ENCODE measurements at places on chromosomes 4 and X.

- no peak for DNase-seq
Measured at GRCh38 chrX:19794690-19795089, 92.7 kb downstream of the SH3KBP1 start.

GRCh38 chrX:14554131-14554715 lies 24.9 kb downstream of the GLRA2 start:
- no peak for DNase-seq

GRCh38 chr4:82104578-82104977 lies 269.2 kb downstream of the HNRNPD start:
- DNase-seq: no peak

GRCh38 chr4:67776746-67777145 lies 22.6 kb upstream of the GNRHR start:
- DNase-seq: no peak

DNA sequence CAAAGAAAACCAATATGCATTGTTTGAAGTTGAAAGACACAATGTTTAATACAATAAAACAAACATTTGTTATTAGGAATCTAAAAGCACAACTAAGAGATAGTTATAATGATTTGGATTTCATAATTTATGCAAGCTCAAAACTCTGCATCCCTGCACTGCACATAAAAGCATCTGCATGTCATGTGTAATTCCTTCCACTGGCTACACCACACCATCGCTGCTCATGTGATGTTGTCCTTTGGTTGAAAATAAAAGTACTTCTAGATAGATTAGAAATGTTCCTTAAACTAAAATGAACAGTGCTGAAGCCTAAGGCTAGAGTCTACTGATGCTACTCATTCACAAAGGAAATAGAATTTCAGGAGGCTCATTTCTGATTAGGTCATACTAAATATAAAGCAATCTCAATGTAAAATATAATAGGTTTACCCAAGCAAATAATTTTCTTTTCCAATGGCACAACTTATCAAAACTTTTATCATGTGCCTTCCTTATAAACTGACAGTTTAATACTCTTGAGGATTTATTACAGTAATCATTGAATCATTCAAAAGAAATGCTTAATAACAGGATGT lies 130.8 kb upstream of the DKK2 start:
- DNase-seq: no peak

DNA sequence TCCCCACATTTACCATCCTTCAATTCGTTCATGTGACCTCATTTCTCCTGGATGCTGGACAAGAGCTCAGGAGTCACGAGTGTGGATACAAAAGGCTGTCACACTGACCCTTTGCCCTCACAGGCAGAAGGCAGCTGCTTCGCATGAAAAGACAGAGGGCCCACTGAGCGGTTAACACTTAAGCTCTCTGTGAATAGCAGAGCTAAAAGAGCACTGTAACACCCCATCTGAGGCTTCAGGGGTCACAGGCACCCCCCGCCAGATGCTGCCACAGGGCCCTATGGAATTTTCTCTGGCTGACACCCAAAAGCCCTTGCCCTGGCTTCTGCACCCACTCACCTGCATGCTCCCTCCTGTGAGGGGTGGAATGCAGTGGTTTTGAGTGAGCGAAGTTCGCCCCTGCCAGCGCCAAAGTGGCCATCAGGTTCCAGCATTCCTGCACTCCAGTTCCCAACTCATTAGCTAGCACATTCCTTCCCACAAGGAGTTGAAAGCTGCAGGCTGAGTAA lies 360.9 kb downstream of the PPP3CA start:
- DNase-seq: no peak

DNA sequence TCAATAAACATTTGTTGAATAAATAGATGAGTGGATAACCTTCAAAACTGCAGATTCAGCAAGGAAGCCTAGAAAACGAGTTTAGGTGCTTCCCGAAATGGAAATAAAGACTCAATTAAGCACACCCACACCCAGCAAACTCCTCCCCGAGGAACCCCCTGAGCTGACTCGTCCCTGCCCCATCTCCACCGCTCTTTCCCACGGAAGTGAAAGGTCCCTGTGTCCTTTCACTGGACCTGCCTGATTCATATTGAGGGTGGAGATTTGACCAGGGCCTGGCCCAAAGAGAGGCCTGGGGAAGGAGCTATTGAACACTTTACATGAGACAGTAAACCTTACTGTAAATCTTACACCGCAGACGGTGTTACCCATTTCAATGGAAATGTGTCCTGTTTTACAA lies 129.1 kb downstream of the CPZ start:
- DNase-seq: no peak

DNA sequence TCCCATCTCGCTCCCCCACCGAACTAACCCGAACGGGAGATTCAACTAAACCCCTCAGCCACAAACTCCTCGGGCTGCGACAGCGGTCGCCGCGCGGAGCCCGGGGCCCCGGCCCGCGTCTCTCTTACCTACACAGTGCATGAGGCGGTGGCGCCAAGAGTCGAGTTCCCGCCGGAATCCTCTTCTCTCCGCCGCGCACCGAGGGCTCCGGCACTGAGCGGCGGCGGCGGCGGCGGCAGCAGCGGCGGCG lies 160 bp downstream of the LCORL start:
- DNase-seq: no peak

GRCh38 chr4:6701371-6701770 lies 7.7 kb downstream of the S100P start:
- no peak for DNase-seq

- no peak for DNase-seq
Measured at GRCh38 chrX:55907968-55908607, 190.5 kb downstream of the RRAGB start.

DNA sequence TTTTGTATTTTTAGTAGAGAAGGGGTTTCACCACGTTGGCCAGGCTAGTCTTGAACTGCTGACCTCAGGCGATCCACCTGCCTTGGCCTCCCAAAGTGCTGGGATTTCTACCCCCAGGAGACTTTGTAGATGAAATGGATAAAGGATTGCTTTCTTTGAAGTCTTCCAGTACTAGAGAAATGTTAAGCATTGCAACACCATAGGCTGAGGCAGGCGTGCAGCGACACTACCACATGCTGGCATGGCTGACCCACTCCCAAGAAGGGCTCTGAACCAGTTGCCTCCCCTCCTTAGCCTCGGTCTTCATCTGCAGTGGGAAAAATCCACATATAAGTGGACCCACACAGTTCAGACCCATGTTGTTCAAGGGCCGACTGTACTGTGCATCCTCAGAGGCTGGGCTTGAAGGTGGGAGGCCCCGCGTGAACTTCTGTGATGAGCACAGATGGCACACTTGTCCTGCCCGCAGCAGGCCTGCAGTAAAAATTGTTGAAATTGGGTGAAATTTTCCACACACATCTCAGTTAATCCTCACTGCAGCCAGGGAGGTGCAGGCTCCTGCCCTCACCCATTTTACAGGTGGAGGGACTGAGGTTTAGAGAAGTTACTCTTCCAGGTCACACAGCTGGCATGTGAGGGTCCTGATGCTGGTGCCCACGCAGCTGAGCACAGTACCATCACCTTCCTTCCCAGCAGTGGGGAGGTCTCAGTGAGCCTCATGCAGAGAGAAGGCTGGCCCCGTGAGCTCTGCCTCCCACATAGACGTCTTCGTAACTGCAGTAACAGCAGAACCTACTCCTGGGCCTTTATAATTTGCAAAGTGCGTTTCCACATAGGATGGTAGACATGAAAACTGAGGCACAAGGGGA lies 35.5 kb downstream of the HTRA3 start:
- no peak for DNase-seq

DNA sequence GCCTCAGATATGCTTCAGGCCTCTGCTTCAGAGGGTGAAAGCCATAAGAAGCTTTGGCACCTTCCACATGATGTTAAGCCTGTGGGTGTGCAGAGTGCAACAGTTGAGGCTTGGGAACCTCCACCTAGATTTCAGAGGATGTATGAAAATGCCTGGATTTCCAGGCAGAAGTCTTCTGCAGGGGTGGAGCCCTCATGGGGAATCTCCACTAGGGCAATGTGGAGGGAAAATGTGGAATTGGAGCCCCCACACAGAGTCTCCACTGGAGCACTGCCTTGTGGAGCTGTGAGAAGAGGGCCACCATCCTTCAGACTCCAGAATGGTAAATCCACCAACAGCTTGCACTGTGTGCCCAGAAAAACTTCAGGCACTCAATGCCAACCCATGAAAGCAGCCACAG lies 35.2 kb downstream of the TLR10 start:
- no peak for DNase-seq

DNA sequence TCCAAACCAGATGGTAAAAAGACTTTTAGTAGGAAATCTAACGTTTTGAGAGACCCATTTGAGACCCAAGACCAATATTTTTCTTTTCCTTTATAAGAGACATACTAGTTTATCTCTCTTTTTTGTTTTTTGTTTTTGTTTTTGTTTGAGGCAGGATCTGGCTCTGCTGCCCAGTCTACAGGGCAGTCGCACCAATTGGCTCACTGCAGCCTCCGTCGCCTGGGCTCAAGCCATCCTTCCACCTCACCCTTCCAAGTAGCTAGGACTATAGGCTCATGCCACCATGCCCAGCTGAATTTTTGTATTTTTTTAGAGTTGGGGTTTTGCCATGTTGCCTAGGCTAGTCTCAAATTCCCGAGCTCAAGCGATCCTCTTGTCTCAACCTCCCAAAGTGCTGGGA lies 77.2 kb upstream of the FHDC1 start:
- no peak for DNase-seq

DNA sequence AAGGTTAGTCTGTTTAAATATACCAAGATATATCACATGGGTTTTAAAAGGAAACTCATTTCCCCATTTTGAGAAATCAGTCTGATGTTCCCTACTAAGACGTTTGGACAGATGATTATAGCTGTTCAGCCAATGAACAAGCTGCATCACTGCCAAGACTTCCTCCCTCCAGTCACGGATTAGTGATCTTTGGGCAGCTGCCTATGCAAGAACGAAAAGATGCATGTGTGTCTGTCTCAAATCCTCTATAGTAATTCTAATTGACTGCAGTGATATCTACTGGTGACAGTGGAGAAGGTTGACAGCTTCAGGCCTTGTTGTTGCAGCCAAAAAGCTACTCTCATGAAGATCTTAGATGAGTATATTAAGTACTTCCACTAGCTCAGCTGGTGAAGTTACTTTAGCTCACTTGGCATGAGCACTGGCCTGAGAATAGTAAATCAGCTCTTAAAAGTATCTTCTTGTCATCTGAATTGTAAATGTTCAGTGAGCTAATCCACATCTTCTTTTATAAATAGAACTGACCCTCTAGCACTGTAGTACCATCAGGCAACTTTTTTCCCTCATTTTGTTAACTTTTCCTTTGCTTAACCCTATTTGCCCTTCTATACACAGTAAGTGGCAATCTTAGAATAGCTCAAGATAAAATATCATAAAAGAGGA lies 134.5 kb upstream of the PCDH10 start:
- DNase-seq: no peak

- DNase-seq: no peak
Measured at GRCh38 chr4:82898322-82899243, 2.0 kb upstream of the THAP9 start.

DNA sequence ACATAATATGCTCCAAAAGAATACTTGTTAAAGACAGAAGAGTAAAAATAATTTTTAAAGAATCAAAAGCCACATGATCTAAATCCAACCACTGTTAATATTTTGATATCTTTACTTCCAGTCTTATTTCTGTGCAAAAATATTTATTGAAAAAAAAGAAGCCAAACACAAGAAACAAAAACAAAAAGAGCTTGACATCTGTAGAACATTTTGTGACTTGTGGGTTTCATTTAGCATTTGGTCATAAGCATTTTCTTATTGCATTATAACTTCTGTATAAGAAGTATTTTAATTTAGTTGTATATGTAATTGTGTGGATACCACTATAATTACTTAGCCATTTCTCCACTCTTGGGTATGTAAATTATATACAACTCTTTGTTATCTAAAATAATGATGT lies 63.1 kb downstream of the DIPK2B start:
- no peak for DNase-seq

- no peak for DNase-seq
Measured at GRCh38 chr4:89358935-89359638, 51.5 kb upstream of the GPRIN3 start.

DNA sequence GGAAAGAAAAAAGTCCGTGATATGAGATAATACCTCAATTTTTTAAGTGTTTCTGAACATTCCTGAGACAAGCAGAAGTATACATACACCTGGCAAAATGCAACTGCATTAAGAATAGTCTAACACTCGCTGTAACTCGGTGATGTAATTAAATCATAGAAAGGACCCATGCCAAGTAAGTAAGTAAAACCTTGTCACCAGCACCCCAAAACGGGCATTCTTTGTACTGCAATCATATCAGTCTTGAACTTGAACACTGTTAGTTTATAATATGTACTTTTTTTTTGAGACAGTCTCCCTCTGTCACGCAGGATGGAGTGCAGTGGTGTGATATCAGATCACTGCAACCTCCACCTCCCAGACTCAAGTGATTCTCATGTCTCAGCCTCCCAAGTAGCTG lies 47.4 kb downstream of the SMIM14 start:
- DNase-seq: no peak

DNA sequence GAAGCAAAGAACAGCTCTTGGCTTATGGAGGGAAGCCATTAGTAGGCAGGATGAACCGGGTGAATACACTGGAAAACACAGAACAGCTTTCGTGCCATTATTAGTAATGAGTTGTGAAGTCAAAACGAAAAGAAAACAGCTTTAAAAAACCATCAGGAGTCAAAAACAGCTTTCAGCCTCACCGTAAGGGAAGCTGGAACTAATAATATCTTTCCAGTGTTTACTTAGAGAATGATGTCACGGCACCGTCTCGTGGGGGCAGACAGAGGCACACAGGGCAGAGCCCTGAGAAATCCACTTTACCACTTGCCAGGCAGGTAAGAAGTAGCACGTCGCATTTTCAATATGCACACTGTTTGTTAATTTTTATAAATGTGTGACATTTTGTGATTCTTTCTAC lies 37.9 kb upstream of the HMX1 start:
- no peak for DNase-seq

DNA sequence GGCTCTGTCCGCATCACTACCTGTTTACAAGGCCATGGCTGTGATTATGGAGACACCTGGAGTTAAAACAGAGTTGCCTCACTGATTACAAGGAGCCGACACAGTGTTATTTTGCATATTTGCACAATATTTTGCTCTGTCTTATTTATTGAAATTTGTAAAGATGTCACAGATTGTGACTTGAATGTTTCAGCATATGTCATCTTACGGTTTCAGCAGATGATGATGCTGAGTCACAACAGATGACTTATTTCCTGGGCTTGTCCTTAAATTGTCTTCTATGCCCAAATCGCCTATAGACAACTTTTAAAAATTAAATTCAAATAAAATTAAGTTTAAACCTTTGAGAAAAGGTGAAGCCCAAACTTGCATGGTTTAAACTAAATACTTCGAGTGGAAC lies 87.1 kb upstream of the INPP4B start:
- no peak for DNase-seq

GRCh38 chrX:150525061-150525919 lies 43.1 kb upstream of the MTM1 start:
- DNase-seq: no peak

DNA sequence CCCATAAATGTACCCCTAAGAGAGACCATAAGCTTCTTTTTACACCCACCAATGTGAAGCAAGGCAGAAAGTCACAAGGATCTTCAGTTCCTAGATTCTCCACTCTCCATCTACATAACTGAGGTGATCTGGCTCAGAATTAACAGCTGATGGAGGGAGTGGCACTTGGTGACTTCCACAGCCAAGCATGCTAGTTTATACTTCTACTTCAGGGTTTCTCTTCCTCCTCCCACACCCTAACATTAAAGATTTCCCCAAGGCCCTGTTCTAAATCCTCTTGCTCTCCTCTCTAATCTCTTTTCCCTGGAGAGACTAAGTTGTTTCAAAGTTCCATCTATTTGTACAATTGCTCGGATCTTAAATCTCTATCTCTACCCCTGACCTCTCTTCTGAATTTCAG lies 81.1 kb downstream of the MBNL3 start:
- no peak for DNase-seq

- no peak for DNase-seq
Measured at GRCh38 chrX:55839485-55839884, 121.9 kb downstream of the RRAGB start.
